ENCODE measurements at places on chromosomes 11 and 22.

DNA sequence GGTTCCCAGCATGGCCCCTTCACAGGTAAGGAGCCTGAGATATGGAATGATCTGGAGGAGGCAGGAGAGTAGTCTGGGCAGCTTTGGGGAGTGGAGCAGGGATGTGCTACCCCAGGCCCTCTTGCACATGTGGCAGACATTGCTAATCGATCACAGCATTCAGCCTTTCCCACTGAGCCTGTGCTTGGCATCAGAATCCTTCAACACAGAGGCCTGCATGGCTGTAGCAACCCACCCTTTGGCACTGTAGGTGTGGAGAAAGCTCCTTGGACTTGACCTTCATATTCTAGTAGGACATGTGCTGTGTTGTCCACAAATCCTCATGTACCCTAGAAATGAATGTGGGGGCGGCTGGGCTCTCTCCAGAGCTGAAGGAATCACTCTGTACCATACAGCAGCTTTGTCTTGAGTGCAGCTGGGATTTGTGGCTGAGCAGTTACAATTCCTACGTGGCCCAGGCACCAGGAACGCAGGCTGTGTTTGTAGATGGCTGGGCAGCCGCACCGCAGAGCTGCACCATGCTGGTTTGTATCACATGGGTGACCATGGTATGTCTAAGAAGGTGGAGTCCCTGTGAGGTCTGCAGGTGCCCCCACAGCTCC, 21.8 kb upstream of the PPP6R3 start:
- H3K4me3 ChIP-seq = no peak overlapping the region
- DNase-seq = no peak

DNA sequence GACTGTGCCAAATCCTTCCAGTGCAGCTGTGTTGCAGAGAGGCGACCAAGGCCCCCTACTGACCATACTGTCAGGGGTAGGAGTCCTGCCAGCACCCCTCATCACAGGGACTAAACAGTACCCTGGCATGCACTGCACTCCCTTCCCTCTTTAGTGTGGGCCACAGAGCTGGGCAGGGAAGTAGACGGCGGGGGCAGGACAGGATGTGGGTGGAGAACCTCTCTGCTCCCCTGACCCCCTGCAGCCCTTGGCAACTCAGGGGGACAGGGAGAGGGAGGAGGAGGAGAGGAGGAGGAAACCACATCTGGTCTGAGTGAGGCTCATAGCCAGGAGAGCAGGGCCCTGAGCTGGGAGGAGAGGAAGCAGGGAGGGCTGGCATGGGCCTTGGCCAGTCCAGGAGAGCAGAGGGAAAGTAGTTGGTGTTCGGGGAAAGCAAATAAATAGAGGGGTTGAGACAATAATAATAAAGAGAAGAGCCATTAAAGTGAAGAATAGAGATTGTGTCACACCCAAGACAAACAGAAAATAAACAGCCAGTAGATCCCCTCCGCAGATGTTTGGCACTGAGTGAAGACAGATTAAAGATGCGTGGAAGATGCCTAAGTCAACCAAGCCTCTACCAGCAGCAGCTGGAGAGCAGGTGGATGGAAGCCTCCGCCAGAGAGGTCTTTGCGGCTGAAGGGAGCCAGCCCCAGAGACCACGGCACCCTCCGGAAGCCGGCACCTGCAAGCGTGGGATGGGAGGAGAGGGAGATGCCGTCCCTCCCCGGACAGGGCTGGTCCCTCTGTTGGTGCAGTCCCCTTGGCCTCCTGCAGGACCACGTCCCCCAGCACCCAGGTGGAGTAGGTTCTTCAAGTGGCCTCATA, 61.5 kb downstream of the RPUSD4 start:
- H3K27ac ChIP-seq = no peak overlapping the region
- no peak overlapping the region for H3K4me3 ChIP-seq
- H3K4me1 ChIP-seq = no peaks in the 10 kb centered on the region
- DNase-seq = no peak
- H3K36me3 ChIP-seq = peaks cover 4% of the 10 kb centered on the region
- peaks cover 4% of the 10 kb centered on the region for H3K27me3 ChIP-seq

DNA sequence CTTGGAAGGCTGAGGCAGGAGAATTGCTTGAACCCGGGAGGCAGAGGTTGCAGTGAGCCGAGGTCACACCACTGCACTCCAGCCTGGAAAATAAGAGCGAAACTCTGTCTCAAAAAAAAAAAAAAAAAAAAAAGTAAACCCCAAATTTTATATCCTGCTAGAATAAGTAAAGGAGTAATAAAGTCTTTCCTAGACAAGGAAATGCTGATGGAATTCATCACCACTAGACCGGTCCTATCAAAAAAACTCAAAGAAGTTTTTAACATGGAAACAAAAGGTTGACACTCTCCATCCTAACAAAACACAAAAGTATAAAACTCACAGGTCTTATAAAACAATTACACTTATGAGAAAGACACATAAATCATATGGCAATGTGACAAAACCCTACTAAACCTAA, 213.9 kb downstream of the SBF2 start:
- H3K36me3 ChIP-seq = peaks cover 9% of the 10 kb centered on the region
- no peak for DNase-seq
- H3K27ac ChIP-seq = no peak overlapping the region
- no peak overlapping the region for H3K4me3 ChIP-seq
- H3K4me1 ChIP-seq = no peaks in the 10 kb centered on the region

DNA sequence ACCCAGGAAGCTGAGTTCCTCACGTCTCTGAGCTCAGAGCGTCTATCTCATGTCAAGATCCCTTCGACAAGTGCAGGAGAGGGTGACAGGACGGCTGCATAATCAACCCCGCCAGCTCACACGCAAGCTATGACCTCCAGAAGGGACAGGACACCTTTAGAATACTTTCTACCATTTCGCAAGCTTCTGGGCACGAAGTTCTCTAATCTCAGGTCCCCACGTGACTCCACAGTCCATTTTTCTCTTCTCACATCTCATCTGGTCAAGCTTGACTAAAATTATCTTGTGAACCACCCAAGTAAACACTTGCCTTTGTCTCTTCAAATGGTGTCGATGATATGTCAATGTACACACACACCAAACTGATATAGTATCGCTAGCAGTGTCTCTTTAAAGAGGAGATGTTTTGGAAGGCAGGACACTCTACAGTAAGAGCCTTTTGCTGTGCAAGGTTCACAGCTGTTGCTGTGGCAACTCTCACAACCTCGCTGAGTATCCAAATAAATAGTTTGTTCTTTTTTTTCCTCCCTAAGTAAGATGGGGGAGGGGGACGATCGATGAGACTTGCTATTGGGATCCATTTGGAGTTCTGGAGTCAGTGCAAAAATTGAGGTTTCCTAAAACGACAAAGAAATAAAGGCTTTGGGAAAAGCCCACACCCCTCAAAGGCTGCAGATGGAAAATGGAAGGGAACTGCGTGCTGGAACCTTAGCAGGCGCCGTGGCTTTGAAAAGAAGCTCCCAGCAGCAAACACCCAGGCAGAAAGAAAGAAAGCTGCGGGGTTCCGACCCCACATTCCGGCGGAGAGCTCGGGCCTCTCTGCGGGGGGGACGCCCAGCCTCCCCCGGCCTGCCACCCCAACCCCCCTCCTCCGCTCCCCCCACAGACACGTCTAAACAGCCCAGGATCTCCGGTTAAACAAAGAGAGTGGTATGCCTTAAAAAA, 215.4 kb upstream of the UBASH3B start:
- H3K27me3 ChIP-seq = peaks cover 14% of the 10 kb centered on the region
- no peak for DNase-seq
- H3K4me1 ChIP-seq = no peaks in the 10 kb centered on the region
- H3K27ac ChIP-seq = no peak overlapping the region
- no peaks in the 10 kb centered on the region for H3K36me3 ChIP-seq

DNA sequence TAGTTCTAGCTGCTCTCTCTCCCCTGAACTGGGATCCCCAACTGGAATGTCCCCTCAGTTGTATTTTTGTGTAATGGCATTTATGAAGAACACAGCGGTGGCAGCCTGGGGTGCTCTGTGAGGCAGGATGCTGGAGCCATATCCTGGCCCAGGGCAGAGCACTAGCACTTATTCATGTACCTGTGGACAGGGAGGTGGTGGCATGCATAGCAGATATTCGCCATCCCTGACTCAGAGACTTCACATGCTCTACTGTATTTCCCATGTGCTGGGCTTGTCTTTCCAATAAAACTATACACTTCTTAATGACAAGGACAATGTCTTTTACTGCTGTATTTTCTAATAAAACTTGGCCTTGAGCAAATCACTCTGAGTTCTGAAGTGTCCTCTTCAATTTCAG, 125.3 kb downstream of the ADAMTS15 start:
- no peaks in the 10 kb centered on the region for H3K36me3 ChIP-seq
- no peak for DNase-seq
- no peaks in the 10 kb centered on the region for H3K4me1 ChIP-seq
- peaks cover 2% of the 10 kb centered on the region for H3K27me3 ChIP-seq
- H3K4me3 ChIP-seq = no peak overlapping the region

DNA sequence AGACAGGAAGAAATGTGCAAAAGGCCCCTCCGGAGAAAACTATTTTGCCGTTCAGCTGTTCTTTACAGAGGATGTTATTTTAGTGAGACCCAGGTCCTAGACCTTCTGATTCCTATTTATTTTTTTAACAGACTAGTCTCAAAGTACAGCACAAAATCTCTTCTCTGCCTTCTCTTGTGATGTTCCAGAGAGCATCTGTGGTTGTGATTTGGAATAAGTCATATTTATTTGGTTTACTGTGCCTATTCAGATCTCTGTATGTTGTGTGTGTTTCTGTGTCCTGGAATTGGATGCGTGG, 20.1 kb downstream of the LHFPL7 start:
- peaks cover 4% of the 10 kb centered on the region for H3K27me3 ChIP-seq
- H3K4me1 ChIP-seq = peaks cover 2% of the 10 kb centered on the region
- peaks cover 2% of the 10 kb centered on the region for H3K36me3 ChIP-seq
- no peak for DNase-seq
- no peak overlapping the region for H3K27ac ChIP-seq

- peaks cover 16% of the 10 kb centered on the region for H3K36me3 ChIP-seq
- no peak for DNase-seq
- peak overlapping the region; percentile 2 for H3K27ac ChIP-seq
- H3K4me3 ChIP-seq = no peak overlapping the region
These were observed 4.5 kb downstream of the RNF121 start for GRCh38 chr11:71933141-71933933.

DNA sequence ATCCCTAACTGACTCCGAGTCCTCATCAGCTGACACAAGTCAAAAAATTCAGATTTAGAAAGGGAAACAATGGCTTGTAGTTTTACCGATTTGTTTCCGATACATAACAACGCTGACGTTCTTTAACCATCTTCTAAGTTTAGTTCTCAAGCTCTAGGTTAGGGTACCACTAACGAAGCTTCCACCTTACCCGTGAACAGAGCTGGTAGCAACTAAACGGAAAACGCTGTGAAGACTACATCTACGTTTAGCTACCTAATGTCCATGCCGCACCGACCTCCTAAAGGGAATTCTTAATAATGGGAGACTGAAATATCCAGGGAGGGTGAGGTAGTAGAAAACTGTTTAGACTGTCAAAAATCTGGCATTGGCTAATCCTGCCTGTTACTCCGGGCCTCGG, 1.0 kb downstream of the NUP98 start:
- peak overlapping the region; percentile 96 for H3K27ac ChIP-seq
- no peak for DNase-seq
- no peaks in the 10 kb centered on the region for H3K27me3 ChIP-seq
- peaks cover 39% of the 10 kb centered on the region for H3K4me1 ChIP-seq
- H3K36me3 ChIP-seq = peaks cover 26% of the 10 kb centered on the region

GRCh38 chr22:48489551-48490499, 1337.8 kb downstream of the BRD1 start:
- H3K27ac ChIP-seq = no peak overlapping the region
- peaks cover 63% of the 10 kb centered on the region for H3K27me3 ChIP-seq
- no peaks in the 10 kb centered on the region for H3K36me3 ChIP-seq
- H3K4me1 ChIP-seq = no peaks in the 10 kb centered on the region
- DNase-seq = no peak
- H3K4me3 ChIP-seq = no peak overlapping the region

DNA sequence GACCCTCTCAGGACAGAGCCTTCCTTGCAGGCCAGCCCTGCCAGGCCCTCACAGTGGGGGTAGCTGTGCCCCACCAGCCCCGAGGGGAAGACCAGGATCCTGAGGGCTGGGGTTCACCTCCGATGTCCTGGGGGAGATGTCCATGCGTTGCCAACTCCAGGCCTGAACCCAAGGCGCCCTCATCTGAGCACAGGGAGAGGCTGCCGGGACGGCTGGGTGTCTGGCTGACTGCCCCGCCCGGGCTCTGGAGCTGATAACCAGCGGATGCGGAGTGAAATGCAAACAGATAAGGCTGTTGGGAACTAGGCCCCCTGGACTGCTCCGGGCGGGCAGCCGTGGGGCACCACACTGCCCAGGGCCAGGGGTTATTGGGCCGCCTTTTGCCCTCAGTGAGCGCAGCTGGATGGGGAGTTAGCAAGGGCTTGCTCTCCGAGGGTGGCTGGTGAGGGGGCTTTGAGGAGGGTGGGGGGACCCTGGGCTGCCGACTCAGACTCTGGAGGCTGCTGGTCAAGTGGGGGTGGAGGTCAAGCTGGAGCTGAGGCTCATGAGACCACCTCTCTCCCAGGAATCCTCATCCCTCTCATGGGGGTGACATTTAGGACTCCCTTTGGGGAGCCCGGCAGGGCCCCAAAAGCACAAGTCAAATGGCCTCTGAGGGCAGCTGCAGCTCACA, 5.6 kb upstream of the MUC6 start:
- no peak for DNase-seq
- H3K27ac ChIP-seq = no peak overlapping the region
- H3K36me3 ChIP-seq = no peaks in the 10 kb centered on the region

DNA sequence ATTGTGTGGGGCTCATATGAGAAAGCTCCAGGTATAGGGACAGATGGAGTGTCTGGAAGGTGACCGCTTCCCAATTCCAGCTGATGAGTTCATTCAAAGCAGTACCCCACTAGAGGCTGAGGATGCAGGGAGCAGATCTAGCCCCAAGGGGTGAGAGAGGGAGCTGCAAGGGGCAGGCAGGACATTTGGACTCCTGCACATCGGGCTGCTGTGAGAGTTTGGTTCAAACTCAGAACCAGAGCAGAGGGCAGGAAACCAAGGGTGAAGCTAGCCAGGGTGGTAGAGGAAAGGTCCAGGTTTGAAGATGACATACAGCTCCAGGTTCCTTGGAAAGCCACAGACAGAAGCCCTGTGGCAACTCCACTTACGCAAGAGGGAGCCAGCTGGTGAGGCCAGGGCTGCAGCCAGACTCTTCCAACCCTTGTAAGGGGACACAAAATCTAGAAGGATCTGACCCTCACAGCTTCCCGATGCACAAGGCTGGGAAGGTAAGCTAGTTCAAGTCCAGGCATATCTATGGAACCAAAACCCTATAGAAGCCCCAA, 1.9 kb downstream of the CSNK2A3 start:
- DNase-seq = no peak
- H3K27ac ChIP-seq = no peak overlapping the region
- no peaks in the 10 kb centered on the region for H3K4me1 ChIP-seq
- no peaks in the 10 kb centered on the region for H3K36me3 ChIP-seq

DNA sequence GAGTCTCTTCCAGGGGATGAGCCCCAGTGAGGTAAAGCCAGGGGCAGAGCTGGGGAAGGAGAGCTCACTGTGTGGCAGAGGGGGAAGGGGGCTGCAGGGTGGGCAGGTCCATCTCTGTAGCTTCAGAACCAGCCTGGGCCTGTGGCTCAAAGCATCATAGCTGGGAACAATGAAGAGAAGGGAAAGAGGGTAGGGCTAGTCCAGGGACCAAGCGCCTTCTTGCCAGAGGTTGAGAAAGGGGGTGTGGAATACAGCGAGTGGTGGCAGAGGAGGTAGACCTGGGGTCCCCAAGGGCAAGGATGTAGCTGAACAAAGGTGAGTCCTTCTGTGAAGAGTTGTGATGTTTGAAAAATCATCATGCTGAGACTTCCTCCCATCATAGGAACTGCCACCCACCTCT, 1.2 kb upstream of the PLA2G3 start:
- H3K36me3 ChIP-seq = no peaks in the 10 kb centered on the region
- no peak for DNase-seq
- no peak overlapping the region for H3K4me3 ChIP-seq
- H3K27ac ChIP-seq = no peak overlapping the region
- peaks cover 2% of the 10 kb centered on the region for H3K27me3 ChIP-seq

All from activated CD4-positive, alpha-beta memory T cell treated with anti-CD3 and anti-CD28 coated beads for 36 hours (primary cell).